ENCODE measurements at places on chromosomes 7 and 10.

- DNase-seq: no peak
Measured at GRCh38 chr10:34205452-34205851, 609.6 kb downstream of the PARD3 start.

DNA sequence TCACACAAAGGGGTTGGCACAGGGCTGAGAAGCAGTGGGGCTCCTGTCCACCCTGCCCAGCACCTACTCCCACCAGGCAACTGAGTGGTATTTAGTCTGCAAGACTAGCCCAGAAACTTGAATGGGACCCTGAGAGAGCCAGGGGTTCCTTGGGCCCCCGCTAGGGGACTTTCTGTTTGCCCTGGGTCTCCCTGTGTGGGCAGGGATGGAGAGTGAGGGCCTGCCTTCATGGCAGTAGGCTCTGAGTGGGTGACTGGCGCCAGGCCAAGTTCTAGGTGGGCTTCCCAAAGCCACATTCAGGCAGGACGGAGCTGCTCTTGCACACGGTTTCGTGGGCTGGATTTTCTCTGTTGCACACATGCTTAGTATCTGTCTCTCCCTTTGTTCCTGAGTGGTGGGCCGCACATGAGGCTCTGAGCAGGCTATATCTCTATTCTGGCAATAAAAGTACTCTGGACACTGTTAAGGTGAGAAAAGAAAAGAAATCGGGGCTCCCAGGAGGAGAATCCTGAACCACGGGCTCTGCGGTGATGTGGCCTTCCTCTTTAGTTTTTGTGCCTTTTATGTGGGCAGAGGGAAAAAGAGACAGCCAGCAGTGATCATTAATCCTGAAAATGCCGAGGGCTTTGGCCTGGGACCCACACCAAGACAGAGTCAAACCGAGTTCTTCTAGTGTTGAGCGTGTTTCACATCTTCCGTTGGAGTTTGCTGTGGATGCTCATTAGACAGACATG, 26.9 kb downstream of the IL2RA start:
- no peak for DNase-seq

GRCh38 chr10:47249881-47250280, 50.1 kb upstream of the GDF10 start:
- no peak for DNase-seq

GRCh38 chr10:68601501-68602265, 41.5 kb downstream of the TET1 start:
- DNase-seq: no peak

DNA sequence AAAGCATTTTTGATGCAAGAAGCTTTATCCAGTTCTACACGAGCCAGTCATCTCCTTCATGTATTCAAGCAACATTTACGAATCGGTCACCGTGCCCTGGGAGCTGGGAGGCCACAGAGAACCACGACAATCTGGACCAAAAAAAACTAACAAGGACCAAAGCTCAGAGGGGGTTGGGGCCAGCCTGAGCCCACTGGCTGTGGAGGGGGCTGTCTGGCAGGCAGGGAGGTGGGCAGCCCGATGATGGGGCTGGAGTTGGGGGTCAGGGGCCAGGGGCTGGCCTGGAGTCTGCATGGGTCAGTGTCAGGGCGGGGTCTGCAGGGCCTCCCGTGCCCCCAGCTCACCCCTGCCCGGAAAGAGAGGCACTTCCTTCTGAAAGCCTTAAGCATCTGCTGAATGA, 12.5 kb upstream of the GRIFIN start:
- no peak for DNase-seq

DNA sequence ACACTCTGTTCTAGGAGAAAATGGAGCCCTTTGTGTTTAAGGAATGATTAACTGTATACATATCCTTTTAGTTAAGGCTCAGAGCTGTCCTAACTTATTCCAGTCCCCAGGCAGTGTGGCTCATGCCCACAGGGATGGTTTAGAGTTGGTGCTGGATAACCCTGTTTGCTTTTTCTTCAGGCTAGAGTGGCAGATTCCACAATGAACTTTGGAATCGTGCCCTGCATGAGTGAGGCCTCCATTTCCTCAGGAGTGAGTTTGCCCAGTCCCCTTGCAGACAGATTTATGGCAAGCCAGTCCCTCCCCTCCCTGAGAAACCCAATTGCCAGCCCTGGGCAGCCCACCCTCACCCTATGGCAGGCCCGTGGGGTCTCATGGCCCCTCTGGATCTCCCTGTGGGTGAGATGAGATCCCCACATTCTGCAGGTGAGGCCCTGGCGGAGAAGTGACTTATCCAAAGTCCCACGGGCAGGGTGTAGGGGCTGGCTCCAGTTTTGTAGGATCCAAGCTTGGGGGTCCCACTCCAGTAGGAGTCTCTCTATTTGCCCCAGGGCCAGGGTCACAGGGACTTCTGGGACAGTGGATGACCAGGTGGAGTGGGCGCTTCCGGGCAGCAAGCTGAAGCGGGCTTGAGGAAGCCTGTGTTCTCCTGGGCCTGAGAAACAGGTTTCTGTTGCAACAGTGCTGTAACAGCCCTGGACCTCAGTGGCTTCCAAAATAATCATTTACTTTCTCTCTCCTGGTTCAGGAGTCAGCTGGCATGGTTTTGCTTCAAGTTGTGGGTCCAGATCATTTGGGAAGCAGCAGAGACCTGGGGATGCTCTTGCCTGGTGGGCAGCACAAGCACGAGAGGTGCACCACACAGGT, 9.0 kb upstream of the COMTD1 start:
- DNase-seq: no peak

DNA sequence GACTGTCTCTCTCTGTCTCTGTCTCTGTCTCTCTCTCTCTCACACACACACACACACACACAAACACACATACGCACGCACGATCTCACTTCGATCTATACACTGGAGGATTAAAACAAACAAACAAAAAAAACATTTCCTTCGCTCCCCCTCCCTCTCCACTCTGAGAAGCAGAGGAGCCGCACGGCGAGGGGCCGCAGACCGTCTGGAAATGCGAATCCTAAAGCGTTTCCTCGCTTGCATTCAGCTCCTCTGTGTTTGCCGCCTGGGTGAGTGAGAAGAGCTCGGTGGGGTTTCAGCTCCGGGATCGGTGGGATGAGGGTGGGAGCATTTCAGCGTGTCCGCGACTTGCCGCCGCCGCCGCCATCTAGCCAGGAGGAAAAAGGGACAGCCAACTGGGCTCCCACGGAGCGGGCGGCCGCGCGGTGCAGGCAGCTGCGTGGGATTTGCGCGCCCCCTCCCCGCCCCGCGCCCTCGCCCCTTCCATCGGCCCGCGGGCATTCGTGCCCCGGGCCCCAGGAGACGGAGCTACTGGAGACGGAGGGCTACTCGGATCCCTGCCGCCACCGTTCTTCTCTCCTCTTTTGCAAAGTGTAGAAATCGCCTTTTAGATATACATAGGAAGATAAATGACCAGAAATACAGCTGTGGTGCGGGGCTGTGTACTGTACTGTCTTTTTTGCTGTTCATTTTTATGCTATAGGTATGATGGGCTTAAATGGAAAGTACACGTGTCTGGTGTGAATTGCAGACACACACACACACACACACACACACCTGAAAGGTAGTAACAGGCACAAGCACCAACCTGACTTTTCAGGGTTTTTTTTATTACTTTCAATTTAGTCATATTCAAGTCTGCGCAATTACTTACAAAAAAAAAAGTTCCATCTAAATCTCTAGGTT, 581 bp downstream of the PTPRZ1 start:
- peak; percentile 14 for DNase-seq
